Mesangial cell (primary cell): ENCODE measurements at places on chromosomes 2 and 18. TPM values are rescaled to one million over a fixed set of nuclear protein-coding genes. Genes with fewer than 3 reads are reported as not detected.

MOGAT1 gene
- total RNA-seq, result not detected in 2 replicates

MAB21L4 gene
- total RNA-seq, result not detected in 2 replicates

MATN3 gene
- total RNA-seq, result 7.4 and 9.9 TPM in 2 replicates

CRYGD gene
- not detected in 2 replicates for total RNA-seq

CDH7 gene
- not detected in 2 replicates for total RNA-seq

GKN1 gene
- not detected in 2 replicates for total RNA-seq

LOXHD1 gene
- total RNA-seq, result not detected in 2 replicates

TSGA10 gene
- 1.6 and 1.9 TPM in 2 replicates for total RNA-seq

ZEB2 gene
- total RNA-seq, result 12.4 and 21.0 TPM in 2 replicates

IL37 gene
- not detected in 2 replicates for total RNA-seq

CARF gene
- 1.5 and 9.1 TPM in 2 replicates for total RNA-seq

CKAP2L gene
- 0.63 and 23.3 TPM in 2 replicates for total RNA-seq

CMPK2 gene
- total RNA-seq, result 1.1 and 1.5 TPM in 2 replicates

SCN7A gene
- 0.51 TPM in 1 of 2 replicates, not detected in the other for total RNA-seq

ANKAR gene
- 0.49 and 4.8 TPM in 2 replicates for total RNA-seq

TMEM200C gene
- total RNA-seq, result 0.16 and 1.0 TPM in 2 replicates

IGFBP5 gene
- 141 and 187 TPM in 2 replicates for total RNA-seq

RNF144A gene
- total RNA-seq, result 11.7 and 16.7 TPM in 2 replicates

LCT gene
- not detected in 2 replicates for total RNA-seq

OR6B2 gene
- not detected in 2 replicates for total RNA-seq

IL36RN gene
- total RNA-seq, result not detected in 2 replicates
